Activated CD8-positive, alpha-beta memory T cell treated with anti-CD3 and anti-CD28 coated beads, Interleukin-2, amount 50 U/mL, for 4 hours (primary cell): ENCODE measurements at places on chromosomes 12 and 14.

- no peak for DNase-seq
Measured at GRCh38 chr12:38469715-38470114, 153.1 kb downstream of the ALG10B start.

- peak; percentile 65 for DNase-seq
Measured at GRCh38 chr14:89915114-89915878, 39.2 kb downstream of the EFCAB11 start.

DNA sequence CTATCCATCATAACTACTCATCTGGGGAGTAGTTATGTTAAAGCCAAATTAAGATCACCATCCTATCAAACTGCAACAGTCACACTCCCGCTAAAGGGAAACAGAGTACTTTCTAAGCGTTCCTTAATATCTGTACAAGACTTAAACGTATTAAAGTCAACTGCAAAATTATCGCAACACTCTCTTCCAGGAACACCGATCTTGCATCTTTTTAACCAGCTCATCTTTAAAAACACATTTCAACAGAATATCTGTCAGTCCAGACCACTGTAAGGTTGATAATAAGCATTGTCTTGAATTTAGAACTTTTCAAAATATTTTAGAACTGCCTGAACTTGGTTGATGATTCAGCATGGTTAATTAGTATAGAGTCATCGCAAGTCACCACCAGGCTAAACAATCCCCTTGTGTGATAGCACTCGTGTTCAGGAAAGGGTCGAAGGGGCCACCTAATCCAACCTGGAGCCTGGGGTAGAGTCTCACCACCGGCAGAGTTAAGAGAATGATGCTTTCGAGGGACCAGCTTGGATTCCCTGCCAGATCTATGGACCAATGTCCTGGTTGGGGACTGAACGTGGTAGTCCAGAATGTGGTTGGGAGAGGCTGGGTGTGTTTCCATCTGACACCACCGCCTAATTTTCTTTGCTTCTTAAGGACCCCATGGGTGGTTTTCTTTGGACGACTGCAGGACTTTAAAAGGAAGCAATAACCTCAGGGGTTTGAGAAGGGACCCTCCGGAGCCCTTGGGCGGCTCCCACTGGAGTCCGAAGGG, 890 bp downstream of the SPTLC2 start:
- peak; percentile 15 for DNase-seq

GRCh38 chr12:107844312-107844921, 69.9 kb downstream of the ASCL4 start:
- no peak for DNase-seq

DNA sequence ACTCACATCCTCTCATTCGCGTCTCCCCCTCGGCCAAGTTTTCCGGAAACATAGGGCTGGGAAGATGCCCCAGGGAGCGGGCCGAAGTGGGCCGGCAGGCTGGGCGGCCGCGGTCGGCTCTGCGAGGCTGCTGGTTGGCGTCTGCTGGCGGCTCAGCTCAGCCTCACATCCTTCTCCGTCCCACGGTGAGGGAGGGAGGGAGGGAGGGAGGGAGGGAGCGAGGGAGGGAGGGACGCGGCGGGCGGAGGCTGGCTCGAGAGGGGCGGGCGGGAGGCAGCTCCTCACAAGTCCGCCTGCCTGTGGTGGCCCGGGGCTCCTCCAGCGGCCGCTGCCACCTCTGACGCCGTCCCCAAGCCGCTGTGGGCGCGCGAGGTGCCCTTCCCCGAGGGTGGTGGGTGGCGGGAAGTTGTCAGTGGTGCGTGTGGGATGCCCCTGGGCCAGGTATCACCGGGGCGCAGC, 93.8 kb downstream of the RFLNA start:
- peak; percentile 44 for DNase-seq

GRCh38 chr14:36683083-36683724, 21.5 kb downstream of the PAX9 start:
- DNase-seq: no peak

GRCh38 chr12:9648701-9649531, 20.6 kb upstream of the CLEC2D start:
- DNase-seq: no peak
